T-cell (primary cell): ENCODE measurements at places on chromosomes 5 and 9. TPM values are rescaled to one million over a fixed set of nuclear protein-coding genes. Genes with fewer than 3 reads are reported as not detected.

GRCh38 chr5:66247176-66247960 lies 103.3 kb downstream of the SREK1 start:
- H3K4me3 ChIP-seq = no peak overlapping the region
- no peaks in the 10 kb centered on the region for H3K36me3 ChIP-seq
- no peak for DNase-seq

- H3K4me1 ChIP-seq = no peaks in the 10 kb centered on the region
- peaks cover 31% of the 10 kb centered on the region for H3K36me3 ChIP-seq
- no peaks in the 10 kb centered on the region for H3K27me3 ChIP-seq
- H3K4me3 ChIP-seq = no peak overlapping the region
These were observed 29.8 kb upstream of the RPL26L1 start for GRCh38 chr5:172929371-172929838.

GRCh38 chr5:15604986-15605385 lies 105.0 kb downstream of the FBXL7 start:
- no peak for DNase-seq
- H3K27ac ChIP-seq = no peak overlapping the region
- H3K36me3 ChIP-seq = no peaks in the 10 kb centered on the region
- H3K27me3 ChIP-seq = no peaks in the 10 kb centered on the region
- H3K4me3 ChIP-seq = no peak overlapping the region

- no peak overlapping the region for H3K27ac ChIP-seq
- no peaks in the 10 kb centered on the region for H3K27me3 ChIP-seq
- no peak for DNase-seq
- H3K4me1 ChIP-seq = no peaks in the 10 kb centered on the region
- H3K36me3 ChIP-seq = no peaks in the 10 kb centered on the region
These were observed 74.9 kb downstream of the PGM5 start for GRCh38 chr9:68431307-68431706.

DNA sequence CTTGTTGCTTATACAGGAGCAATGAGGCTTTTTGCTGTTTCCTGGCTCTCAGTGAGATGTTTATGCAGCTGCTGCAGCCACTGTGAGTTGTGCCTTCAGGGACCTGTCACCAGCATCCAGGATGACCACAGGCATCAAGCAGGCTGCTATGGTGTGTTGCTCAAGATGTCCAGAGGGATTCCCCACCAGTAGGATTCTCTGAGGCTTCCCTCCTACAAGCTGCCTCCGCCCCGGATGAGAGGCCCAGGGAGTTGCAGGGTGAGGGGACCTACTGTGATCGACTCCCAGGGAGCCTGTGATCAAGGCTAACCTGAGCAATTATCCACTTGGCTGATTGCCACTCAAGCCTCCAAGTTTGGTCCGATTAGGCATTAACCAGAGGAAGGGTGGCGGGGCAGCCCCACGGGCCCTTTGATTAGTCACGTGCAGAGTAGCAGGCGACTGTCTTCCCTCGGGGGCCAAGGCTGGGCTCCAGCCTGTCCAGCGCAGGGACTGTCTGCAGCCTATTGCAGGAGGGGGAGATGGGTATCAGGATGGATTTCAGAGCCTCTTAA lies 1.8 kb upstream of the FAT2 start:
- no peaks in the 10 kb centered on the region for H3K27me3 ChIP-seq
- no peak overlapping the region for H3K27ac ChIP-seq
- no peaks in the 10 kb centered on the region for H3K36me3 ChIP-seq
- no peak overlapping the region for H3K4me3 ChIP-seq
- DNase-seq = no peak

DNA sequence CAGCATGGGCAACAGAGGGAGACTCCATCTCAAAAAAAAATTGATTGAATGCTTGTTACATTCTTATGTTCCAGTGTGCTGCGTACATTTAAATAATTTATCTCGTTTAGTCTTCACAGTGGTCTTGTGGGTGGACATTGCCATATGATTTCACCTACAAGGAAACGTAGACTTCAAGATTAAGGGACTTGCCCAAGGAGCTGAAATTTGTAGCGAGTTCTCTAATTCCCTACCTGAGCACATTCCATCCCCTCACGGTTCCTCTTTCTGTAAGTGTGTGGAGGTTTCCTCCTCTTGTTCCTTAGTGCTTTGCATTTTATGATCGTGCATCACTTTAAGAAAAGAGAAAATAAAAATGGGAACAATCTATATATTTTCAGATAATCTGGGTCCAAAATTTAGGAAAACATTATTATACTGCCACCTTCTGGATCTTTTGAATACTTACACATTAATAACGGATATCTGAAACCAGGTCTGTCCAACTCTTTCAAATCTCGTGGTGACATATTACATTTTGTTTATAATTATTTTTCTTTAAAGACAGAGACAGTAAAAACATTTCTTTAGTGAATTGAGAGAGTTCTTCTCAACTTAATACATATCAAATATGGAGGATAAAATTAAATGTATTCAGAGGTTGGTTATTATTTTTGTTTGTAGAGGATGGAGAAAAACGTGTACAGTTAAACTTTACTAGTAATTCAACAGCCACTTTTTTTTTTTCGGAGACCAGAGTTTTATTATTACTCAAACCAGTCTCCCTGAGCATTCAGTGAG lies 29.9 kb upstream of the C7 start:
- H3K27ac ChIP-seq = no peak overlapping the region
- H3K27me3 ChIP-seq = no peaks in the 10 kb centered on the region
- H3K4me3 ChIP-seq = no peak overlapping the region
- DNase-seq = no peak
- no peaks in the 10 kb centered on the region for H3K4me1 ChIP-seq

DNA sequence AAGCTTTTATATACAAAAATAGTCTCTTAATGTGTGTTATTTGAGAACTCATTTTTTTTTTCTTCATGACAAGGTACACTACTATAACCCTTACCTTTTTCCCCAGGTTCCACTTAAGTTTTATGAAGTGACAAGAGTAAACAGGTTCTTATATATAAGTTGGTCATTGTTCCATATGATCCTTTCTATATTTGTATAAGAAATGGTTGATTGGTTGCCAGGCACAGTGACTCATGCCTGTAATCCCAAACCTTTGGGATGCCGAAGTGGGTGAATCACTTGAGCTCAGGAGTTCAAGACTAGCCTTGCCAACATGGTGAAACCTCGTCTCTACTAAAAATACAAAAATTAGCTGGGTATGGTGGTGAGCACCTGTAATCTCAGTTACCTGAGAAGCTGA lies 108.3 kb downstream of the PCSK1 start:
- peaks cover 3% of the 10 kb centered on the region for H3K27me3 ChIP-seq
- no peak overlapping the region for H3K4me3 ChIP-seq
- no peak for DNase-seq
- no peaks in the 10 kb centered on the region for H3K36me3 ChIP-seq
- no peak overlapping the region for H3K27ac ChIP-seq

GRCh38 chr9:108466304-108466703 lies 389.5 kb downstream of the ACTL7B start:
- no peak overlapping the region for H3K4me3 ChIP-seq
- H3K27ac ChIP-seq = no peak overlapping the region
- H3K36me3 ChIP-seq = no peaks in the 10 kb centered on the region

DNA sequence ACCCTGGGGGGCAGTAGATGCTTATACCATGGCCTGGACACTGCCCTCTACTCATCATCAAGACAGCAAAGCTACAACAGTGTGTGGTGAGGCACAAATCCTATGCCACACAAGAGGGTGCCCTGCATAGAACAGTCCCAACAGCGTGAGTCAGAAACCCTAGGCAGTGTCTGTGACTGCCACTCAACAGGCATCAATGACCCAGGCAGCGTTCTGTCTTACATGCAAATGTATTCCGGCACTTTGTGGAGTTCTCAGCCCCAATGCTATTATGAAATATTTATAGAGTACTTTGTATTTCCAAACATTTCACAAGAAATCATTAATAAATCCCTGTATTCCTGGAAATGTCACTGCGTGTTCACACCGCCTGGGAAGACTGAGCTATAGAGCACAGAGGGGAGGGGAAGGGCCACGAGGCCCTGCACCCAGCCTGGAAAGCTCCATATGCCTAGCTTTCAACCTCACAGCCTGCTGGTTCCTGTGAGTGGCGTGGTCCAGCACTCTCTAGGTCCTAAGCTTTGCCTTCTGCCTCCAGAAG lies 77.7 kb downstream of the NIPSNAP3B start:
- peaks cover under 1% of the 10 kb centered on the region for H3K4me1 ChIP-seq
- H3K36me3 ChIP-seq = no peaks in the 10 kb centered on the region
- H3K27me3 ChIP-seq = no peaks in the 10 kb centered on the region

Gene ANKRD34B
- total RNA-seq = not detected
